RWPE2 (cell line): ENCODE measurements at places on chromosomes 1 and 21.

- no peak for DNase-seq
Observed at GRCh38 chr1:18422076-18422777, 58.5 kb upstream of the KLHDC7A start.

- no peak for DNase-seq
Observed at GRCh38 chr1:185050823-185051451, 5.6 kb downstream of the RNF2 start.

GRCh38 chr21:31218830-31219608, 125.0 kb downstream of the TIAM1 start:
- no peak for DNase-seq

DNA sequence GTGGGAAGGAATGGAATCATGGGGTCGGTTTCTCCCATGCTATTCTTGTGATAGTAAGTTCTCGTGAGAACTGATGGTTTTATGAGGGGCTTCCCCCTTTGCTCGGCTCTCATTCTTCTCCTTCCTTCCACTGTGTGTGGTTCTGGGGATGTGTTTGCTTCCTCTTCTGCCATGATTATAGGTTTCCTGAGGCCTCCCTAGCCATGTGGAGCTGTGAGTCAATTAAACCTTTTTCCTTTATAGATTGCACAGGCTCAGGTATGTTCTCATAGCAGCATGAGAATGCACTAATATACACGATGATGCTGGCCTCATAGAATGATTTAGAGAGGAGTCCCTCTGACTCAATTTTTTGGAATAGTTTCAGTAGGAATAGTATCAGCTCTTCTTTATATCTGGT, 195.4 kb upstream of the IVNS1ABP start:
- DNase-seq, result no peak

GRCh38 chr1:116409751-116410191, 36.7 kb downstream of the ATP1A1 start:
- no peak for DNase-seq

GRCh38 chr1:245301162-245301580, 146.4 kb downstream of the KIF26B start:
- DNase-seq, result no peak

GRCh38 chr1:203044546-203045250, 18.4 kb downstream of the PPFIA4 start:
- no peak for DNase-seq

- DNase-seq, result no peak
Observed at GRCh38 chr1:15288173-15288926, 41.3 kb downstream of the FHAD1 start.

- DNase-seq, result no peak
Observed at GRCh38 chr1:212565079-212565478, 43.5 kb upstream of the ATF3 start.

DNA sequence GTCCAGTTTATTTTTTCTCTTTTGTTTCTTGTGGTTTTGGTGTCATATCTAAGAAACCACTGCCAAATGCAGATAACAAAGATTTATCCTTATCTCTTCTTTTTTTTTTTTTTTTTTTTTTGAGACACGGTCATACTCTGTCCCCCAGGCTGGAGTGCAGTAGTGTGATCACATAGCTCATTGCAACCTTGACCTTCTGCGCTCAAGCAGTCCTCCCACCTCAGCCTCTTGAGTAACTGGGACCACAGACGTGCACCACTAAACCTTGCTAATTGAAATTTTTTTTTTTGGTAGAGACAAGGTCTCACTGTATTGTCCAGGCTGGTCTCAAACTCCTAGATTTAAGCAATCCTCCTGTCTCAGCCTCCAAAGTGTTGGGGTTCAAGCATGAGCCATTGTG, 8.9 kb downstream of the SLC66A1 start:
- DNase-seq, result no peak

DNA sequence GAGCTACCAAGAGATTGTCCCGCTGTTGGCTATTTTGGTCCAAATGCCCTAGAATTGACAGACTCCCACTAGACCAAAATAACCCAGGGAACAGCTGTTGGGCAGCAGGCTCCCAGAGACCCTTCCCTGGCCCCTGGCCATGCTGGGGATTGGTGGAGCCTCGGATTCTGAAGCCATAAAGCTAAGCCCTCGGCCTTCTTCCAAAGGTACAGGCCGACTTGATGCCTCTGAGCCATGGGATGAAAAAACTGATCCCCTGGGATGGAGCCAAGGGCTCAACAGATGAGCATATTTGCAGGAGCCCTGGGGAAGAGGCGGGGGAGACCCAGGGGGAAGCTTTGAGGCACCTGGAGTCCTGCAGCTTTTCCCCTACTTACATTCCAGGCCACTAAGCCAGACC, 1.0 kb upstream of the LRRC38 start:
- no peak for DNase-seq
